ENCODE measurements at places on chromosomes 3 and 15.

DNA sequence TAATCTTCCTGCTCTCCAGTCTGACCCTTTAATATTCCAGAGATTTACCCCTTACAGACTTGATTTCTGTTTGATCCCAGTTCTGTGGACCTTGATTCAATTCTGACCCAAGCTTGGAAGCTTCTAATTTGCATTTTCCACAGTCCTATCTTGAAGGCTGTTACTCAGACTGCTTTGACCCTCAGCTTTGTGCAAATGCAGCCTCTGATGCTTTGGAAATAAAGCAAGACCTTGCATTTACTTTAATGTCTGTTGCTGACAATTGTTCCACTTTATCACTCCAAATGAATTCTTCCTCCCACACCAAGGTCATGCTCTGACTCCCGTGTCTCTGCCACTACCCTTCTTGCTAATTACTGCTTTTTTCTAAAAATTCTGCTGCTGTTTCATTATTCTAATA, 886.0 kb downstream of the TUSC7 start:
- no peak for DNase-seq

DNA sequence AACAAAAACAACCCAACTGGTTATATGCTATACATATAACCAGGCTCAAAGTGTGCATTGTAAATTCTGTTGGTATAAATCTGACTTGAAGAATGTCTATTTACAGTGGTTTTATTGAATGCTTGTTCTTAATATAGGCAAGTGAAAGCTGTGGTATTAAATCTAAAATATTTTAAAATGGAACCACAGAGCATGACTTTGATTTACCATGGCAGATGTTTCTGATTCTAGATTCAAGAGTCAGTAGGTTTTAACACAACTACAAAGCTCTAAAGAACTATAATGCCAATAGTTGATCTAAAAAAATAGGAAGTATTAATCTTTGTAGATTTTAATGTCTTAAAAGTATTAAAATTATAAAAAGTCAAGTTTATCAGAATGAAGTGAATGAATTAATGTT, 141.9 kb upstream of the PLSCR5 start:
- no peak for DNase-seq

DNA sequence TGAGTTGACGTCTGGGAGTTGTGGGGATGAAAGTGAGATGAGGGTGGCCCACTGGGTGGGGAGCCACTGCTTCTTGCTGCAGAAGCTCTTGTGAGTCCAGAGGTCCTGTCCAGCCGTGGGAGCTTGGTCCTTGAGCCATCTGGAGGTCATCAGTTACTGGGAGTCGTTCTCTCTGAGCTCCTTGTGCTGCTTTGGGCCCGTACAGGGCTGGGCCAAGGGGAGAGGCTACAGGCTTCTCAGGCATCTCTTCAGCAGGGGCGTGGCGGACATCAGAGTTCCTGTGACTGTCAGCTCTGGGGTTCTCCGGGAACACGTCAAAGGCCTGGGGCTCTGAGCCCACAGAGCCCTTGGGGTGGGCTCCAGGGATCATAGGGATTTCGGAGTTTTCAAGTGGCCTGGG, 2.6 kb downstream of the PRRT3 start:
- DNase-seq = no peak

DNA sequence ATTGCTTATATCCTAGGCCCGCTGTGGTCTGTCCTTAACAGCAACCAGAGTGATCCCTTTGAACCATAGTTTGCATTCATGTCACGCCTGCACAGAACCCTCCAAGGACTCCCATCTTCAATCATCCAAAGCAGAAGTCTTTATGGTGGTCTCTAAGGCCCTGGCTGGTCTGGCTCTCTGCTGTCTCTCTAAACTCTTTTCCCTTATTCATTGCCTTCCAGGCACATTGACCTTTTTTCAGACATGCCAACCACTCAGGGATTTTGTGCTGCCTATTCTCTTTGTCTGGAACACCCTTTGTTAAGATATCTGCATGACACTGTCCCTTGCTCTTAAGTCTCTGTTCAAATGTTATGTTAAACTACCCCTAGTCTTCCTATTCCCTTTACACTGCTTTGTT, 21.9 kb upstream of the ZBTB47 start:
- no peak for DNase-seq

DNA sequence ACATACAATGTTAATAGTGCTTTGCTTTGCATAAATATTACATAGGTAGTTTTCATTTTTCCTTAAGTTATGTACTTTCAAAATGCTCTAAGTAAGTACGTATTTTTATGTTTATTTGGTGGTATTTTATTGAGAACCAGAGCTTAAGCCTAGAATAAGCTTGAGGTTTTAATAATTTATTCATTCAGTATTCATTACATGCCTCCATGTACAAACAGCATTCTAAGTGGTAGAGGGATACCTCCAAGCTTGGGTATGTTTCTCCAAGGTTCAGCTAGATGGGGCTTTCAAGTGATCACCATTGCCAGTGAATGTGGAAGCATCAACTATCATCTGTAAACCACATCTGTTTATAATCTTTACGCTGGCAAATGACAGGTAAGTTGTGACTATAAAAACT, 52.3 kb downstream of the PEAK1 start:
- no peak for DNase-seq

GRCh38 chr3:4359805-4360502, 56.8 kb downstream of the SETMAR start:
- DNase-seq = no peak

DNA sequence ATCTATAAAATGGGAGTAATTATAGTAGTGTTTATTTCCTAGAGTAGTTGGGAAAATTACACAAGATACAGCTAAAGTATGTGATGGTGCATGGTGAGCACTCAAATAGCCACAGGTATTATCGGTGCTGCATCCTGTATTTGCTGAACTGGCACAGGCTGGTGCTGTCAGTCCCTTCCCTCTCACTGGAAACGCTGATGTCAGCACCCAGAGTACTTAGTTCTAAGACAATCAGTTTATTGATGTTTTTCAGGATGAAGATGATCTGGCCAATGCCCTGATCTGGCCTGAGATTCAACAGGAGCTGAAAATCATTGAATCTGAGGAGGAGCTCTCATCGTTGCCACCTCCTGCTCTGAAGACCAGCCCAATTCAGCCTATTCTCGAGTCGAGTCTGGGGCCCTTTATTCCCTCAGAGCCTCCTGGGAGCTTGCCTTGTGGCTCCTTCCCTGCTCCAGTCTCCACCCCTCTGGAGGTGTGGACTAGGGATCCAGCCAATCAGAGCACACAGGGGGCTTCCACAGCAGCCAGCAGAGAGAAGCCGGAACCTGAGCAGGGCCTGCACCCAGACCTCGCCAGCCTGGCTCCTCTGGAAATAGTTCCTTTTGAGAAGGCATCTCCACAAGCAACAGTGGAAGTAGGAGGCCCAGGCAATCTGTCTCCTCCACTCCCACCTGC, 49.7 kb downstream of the TMEM39A start:
- no peak for DNase-seq

- DNase-seq = no peak
Measured at GRCh38 chr15:38844736-38845135, 280.1 kb upstream of the RASGRP1 start.

DNA sequence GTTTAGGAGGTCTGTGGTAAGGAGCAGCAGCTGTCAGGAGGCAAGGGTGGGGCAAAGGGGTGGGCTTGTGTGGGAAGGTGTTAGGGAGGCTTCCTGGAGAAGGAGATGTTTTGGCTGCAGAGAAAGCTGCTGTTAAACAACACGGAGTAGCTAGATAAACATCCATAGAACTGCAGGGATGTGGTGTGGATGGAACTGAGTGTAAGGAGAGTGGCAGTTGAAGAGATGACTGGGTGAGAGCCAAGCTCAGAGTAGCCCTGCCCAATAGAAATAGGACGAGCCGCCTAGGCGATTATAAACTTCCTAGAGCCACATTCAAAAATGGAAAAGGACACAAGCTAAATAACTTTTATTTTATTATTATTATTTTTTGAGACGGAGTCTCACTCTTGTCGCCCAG, 19.9 kb downstream of the RPLP1 start:
- DNase-seq = no peak

GRCh38 chr3:114619771-114620170, 325.9 kb downstream of the TIGIT start:
- DNase-seq = no peak

GRCh38 chr3:196003611-196004010, 78.3 kb downstream of the TFRC start:
- DNase-seq = no peak

DNA sequence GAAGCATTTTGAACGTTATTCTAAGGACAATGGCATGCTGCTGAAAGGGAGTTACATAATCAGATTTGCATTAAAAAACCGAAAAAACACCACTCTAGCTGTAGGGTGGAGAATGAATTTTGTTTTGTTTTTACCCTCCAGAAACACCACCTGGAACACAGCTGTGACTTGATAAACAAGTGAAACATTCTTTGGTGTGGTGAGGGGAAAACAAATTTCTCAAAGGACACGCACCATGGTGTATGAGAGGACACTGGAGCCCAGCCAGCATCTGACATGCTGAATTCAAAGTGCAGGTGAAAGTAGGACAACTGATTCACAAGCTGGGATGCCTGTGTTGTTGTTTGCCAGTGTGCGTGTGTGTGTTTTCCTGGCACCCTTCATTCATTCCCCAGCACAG, 554.5 kb upstream of the TBL1XR1 start:
- no peak for DNase-seq

GRCh38 chr3:69496856-69497255, 111.0 kb upstream of the FRMD4B start:
- DNase-seq = peak; percentile 64

DNA sequence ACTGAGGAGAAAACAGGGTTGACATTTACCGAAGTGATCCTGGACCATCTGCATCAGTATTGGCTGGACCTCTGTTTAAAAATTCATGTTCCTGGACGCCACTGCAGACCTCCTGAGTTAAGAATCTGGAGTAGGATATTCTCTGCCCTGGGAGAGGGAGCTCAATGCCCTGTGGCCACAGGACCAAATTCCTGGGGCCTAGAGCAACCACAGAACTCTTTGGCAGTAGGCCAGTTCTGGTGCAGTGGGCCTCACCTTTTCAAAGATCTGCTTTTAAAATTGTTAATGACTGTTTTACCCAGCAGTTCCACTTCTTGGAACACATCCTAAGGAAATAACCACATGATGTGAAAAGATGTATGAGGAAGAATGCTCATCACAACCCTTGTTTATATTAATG, 133.3 kb upstream of the ADPGK start:
- no peak for DNase-seq

GRCh38 chr3:159548675-159549335, 439.8 kb upstream of the IL12A start:
- DNase-seq = no peak

- DNase-seq = no peak
Measured at GRCh38 chr3:112074616-112075497, 11.3 kb upstream of the C3orf52 start.

DNA sequence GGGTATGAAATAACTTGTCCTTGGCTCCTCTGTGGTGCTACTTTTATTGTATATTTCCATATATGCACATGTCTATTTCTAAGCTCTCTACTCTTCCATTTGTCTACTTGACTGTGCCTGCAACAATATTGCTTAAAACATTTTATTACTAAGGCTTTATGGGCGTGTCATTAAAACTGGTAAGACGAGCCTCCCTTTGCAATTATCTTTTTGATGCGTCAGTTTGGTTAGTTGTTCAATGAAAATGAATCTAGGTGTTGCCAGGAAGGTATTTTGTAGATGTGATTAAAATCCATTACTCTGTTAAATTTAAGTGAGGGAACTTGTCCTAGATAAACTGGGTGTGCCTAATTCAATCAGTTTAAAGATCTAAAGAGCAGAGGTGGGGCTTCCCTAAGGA, 12.9 kb upstream of the TRA2B start:
- DNase-seq = no peak

DNA sequence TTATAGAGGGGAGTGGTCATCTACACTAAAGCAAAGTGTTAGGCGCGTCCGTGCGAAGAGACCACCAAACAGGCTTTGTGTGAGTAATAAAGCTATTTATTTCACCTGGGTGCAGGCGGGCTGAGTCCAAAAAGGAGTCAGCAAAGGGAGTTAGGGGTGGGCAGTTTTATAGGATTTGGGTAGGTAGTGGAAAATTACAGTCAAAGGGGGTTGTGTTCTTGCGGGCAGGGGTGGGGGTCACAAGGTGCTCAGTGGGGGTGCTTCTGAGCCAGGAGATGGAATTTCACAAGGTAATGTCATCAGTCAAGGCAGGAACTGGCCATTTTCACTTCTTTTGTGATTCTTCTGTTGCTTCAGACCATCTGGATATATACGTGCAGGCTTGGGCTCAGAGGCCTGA, 47.1 kb downstream of the OIP5 start:
- DNase-seq = no peak

DNA sequence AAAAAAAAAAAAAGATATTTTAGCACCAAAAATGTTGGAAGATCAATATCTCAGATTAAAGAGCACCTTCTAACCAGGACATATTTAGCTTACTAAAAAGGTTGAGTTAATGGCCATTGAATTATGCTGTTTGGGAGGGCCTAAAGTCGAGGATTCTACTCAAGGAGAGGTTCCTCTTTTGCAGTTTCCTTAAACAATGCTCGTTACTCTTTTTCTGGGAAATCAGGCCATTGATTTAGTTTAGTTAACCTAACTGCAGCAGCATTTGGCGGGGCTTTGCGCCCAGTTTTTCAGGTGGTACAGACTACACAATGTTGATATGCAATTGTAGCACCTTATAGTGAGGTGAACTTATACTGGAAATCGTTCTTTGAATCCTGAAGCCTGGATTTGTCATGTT, 6.8 kb downstream of the ABHD2 start:
- peak; percentile 45 for DNase-seq

- no peak for DNase-seq
Measured at GRCh38 chr3:184175981-184176376, 1.3 kb downstream of the AP2M1 start.

- DNase-seq = no peak
Measured at GRCh38 chr3:85483986-85484385, 525.2 kb downstream of the CADM2 start.

- DNase-seq = no peak
Measured at GRCh38 chr3:122975163-122975923, 52.2 kb downstream of the SEMA5B start.

- peak; percentile 89 for DNase-seq
Measured at GRCh38 chr3:158819282-158819681, 17.4 kb downstream of the MFSD1 start.

DNA sequence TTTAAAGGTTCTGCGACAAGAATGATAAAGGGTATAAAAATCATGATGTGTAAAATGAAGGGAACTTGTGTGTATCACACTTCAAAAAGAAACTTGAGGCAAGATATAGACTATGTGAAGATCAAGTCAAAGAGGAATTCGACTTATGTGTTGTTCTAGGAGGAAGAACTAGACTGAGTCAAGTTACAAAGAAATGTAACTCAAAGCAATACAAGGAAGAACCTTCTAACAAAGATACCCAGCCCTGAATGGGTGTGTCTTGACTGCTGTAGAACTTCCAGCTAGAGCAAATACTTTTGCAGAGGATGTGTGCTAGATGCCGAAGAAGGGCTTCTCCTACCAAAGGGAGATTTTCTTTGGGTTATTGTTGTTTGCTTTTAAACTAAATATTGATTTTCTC, 2.4 kb downstream of the SLC49A4 start:
- DNase-seq = peak; percentile 54

Data from inflammatory macrophage (primary cell).